ENCODE measurements at places on chromosomes 3 and 15. TPM values are rescaled to one million over a fixed set of nuclear protein-coding genes. Genes with fewer than 3 reads are reported as not detected.

GOLIM4 gene
- total RNA-seq = 17.5 TPM

NAALADL2 gene
- total RNA-seq = 1.7 TPM

SLC22A13 gene
- total RNA-seq = not detected

PLA2G4E gene
- not detected for total RNA-seq

WDR76 gene
- total RNA-seq = 18.0 TPM

LARP6 gene
- 31.2 TPM for total RNA-seq

PLAAT1 gene
- total RNA-seq = 21.1 TPM

PRTG gene
- total RNA-seq = 16.4 TPM

SCN11A gene
- not detected for total RNA-seq

Data from SK-MEL-5 (cell line).